Mesenchymal stem cell (in vitro differentiated cells and primary cell): ENCODE measurements at places on chromosomes 1 and 21.

DNA sequence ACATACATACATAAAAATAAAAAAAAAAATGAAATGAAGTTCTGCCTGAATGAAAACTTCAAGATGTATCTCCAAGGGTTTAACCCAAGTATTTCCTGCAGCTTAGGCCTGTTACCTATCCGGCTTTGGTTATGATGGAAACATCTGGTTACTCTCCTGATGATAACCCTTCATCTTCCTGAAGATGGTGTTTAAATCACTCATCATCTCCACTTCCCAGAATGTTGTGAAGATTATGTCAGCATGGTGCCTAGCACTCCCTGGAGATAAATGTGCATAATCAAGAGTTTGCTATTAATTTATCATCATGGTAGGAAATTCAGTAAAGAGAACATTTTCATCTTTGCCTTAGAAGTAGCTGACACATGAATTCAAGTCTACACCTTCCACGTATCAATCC lies 52.9 kb upstream of the ZNF326 start:
- no peak for DNase-seq

- no peak for DNase-seq
Measured at GRCh38 chr1:184392067-184392466, 5.2 kb downstream of the C1orf21 start.

- no peak for DNase-seq
Measured at GRCh38 chr21:29520171-29520570, 221.4 kb downstream of the BACH1 start.

DNA sequence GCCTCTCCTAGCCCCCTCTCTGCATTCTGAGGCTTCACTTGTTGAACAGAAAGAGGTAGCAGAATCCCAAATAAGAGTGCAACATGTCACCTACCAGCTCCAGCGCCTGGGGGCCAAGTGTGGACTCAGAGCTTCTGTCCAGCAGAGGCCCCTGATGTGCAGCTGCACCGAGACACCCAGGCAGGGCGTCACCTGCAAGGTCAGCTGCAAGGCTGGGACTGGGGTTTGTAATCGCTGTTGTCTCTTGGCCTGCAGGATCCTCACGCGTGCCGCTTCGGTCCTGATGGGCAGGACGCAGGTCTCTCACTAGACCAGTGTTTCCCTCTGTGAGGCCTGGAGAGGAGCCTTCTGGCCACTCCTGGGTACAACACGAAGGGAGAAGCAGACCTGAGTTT lies 4.3 kb upstream of the SLX9 start:
- no peak for DNase-seq

DNA sequence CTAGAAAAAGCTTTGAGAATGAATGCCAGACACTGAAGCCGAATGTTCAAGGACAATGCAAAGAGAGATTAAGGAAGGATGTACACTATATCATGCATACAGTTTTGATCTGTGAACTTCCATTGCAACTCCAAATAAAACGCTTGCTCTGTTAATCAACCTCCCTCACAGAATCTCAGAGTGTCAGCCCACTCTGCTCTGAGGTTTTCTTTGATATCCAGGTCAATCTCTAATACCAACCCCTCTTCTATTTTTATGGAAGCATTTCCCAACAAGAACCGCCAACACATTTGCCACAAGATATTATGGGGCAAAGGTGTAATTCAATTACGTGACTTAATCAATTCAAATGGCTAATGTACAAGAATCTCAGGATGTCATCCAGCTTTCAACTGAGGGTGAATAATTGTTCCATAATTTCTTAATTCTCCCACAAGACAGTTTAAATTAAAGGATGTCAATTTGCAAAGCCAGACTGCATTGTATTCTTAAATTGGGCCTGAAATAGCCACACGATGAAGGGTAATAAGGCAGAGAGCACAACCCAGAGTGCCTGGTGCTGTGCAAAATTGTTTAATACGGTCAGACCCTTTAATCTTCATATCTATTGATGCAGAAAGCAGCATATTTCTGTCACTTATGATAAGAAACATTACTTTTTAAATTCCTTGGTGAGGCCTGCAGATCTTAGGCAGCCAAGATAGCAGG lies 459.2 kb upstream of the DAB1 start:
- DNase-seq, result no peak

DNA sequence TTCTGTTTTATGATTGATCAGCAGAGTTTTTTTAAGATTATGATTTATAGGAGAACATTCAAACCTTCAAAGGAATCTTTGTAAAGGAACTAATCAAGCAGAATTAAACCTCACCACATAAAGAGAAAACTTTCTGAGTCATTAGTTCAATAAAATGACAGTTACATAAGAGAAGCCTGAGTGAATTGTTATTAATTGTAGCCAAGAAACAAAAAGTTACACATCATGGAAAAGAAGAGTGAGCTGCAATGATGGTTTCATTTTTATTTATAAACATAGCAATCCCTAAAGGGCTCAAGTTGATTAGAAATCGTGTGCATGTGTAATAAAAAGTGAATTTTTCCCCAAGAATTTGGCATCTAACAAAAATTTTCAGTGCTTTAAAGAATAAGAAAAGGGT lies 731.4 kb downstream of the LTN1 start:
- DNase-seq, result peak; percentile 25

DNA sequence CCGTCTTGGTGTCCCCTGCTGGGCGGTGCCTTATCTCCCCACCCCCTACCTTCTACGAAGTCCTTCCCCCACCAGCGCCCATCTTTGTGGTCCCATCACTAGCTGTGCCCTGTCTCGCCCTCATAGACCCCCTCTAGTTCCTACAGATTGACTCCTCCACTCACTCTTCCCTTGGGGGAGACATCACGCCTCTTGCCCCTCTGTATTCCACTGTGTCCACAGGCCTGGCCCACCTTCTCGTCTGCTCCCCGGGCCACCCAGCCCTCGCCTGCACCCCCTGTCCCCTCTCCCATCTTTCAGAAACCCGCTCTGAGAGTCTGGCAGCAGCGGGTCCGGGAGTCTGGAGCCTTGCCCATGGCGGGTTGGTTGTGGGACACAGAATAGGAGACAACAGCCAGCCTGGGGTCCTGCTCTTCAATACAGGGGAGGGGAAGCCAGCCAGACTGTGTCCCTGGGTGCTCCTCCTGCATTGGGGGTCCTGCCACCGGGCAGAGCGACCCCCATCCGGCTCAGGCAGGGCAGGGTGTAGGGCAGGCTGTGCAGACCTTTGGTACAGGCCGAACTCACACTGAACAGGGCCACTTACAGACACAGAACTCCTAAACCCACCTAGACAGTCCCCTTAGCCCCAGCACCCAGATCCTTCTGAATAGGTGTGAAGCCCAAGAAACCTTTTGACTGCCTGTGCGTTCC lies 1.1 kb downstream of the RNF187 start:
- DNase-seq, result no peak

GRCh38 chr1:1058921-1059493 lies 15.1 kb downstream of the RNF223 start:
- peak; percentile 37 for DNase-seq

DNA sequence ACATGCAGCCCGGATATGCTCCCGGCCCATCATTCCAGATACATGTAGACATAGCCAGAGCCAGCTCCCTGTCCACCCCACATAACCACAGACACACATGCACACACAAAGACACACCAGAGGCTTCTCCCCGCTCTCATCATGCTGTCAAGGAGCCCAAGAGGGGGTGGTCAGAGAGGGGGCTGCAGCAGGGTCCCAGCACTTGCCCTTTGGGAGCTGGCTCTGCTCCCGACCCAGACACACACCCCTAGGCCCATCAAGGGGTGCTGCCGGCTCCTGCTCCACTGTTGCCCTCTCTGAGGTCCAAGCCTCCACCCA lies 2.6 kb downstream of the PTAFR start:
- DNase-seq, result no peak

GRCh38 chr1:246772686-246773085 lies 48.5 kb downstream of the SCCPDH start:
- DNase-seq, result no peak

DNA sequence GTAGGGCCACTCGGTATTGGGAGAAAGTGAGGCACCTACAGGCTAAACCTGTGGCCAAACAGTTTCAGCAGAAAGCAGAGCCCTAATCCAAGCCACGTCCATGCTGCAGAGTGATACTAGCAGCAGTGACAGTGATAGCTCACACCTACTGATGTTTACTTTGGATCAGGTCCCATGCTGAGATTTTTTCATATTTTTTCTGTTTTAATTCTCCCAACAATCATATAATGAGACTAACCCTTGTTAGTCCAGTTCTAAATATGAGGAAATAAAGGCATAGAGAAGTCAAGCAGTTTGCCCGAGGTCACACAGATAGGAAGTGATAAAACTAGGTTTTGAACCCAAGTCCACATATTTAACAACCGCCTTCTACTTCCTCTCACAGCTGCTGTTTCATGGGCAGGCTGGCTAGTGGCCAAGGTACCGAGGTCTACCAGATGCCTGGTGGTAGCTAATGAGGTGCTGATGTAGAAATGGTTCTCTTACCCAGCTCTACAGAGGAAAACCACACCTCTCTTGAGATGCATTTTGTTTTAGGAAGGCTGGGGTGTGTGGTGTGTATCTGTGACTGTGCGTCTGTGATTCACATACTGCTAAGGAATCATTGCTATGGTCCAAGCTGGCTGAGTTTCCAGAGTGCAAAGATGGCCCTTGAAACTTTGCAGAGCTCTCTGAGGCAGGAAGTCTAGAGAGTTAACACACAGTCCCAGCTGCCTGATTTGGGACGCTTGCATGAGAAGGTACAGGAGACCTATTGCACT lies 80.3 kb upstream of the ARTN start:
- peak; percentile 35 for DNase-seq

DNA sequence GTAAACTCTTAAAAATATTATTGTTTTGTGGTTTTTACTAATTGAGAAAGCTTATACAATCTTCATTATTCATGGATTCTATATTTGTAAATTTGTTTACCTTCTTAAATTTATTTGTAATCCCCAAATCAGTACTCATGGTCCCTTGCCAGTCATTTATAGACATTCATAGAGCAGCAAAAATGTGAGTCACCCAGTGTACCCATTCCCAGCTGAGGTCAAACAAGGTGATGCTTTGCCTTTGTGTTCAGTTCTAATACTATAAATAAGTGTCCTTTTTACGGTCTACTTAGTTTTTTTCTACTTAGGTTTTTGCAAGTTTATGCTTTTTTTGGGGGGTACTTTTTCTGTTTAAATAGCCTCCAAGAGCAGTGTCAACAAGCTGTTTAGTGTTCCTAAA lies 36.1 kb downstream of the SORT1 start:
- DNase-seq, result peak; percentile 53

GRCh38 chr1:3151456-3151855 lies 82.5 kb downstream of the PRDM16 start:
- DNase-seq, result no peak

DNA sequence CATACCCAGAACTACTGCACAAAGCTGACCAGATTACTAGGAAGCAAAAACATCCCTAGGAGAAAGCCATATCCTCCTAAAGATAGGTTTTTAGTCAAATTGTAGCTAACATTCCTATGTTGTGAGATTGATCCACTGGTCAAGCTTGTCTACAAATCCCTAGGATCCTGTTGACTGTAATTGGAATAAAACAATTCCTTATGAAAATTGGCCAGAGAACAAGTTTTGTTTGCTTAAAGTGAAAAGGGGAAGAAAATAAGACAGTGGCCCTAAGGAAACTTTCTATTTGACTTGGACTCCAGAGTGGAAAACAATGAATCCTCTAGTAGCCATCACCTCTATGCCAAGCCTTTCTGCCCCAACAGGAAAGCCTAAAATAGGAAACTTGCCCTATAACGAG lies 645.2 kb upstream of the USP24 start:
- DNase-seq, result no peak

GRCh38 chr1:26017606-26018005 lies 4.0 kb upstream of the EXTL1 start:
- no peak for DNase-seq

GRCh38 chr1:87765681-87766070 lies 437.0 kb downstream of the LMO4 start:
- peak; percentile 51 for DNase-seq

DNA sequence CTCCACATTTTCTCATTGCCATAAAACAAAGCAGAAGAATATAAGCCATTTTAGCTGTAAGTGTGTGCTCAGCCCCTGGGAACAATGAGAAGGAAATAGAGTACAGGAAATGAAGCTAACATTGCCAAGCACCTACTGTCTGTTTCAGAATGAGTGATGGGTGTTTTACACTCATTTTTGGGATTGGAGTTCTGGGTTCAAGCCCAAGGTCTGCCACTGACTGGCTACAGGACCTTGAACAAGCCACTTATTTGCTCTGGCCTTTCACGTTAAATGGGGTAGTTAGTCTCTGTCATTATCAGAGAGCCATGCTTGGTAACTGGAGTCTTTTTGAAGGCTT lies 80.7 kb upstream of the KAZN start:
- DNase-seq, result no peak

- no peak for DNase-seq
Measured at GRCh38 chr21:33470701-33471100, 9.1 kb downstream of the TMEM50B start.

GRCh38 chr1:39258146-39258924 lies 53.8 kb downstream of the MACF1 start:
- DNase-seq, result peak; percentile 75

GRCh38 chr1:7585216-7585907 lies 185.7 kb upstream of the VAMP3 start:
- no peak for DNase-seq

- DNase-seq, result no peak
Measured at GRCh38 chr21:25983745-25984144, 186.8 kb downstream of the APP start.

- peak; percentile 8 for DNase-seq
Measured at GRCh38 chr1:87644579-87645190, 316.0 kb downstream of the LMO4 start.

GRCh38 chr1:164958982-164959768 lies 397.3 kb downstream of the LMX1A start:
- DNase-seq, result no peak

- DNase-seq, result no peak
Measured at GRCh38 chr1:24786191-24786590, 40.9 kb downstream of the CLIC4 start.

- peak; percentile 46 for DNase-seq
Measured at GRCh38 chr1:58727364-58727763, 27.5 kb upstream of the MYSM1 start.

DNA sequence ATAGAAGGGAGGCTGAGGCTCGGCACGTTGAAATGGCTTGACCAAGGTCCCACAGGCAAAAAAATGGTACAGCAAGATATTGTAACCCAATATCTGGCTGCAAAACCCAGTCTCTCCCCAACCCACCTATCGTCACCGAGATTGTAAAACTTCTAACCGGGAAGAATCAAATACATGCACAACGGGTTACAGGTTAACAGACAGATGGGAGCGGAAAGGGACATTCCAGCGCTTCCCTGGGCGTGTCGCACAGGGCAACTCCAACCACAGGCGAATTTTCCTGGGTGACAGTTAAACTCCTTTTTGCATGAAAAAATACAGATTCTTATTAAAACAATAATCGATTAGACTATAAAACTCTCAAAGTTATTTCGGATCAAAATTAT lies 31.8 kb upstream of the JUN start:
- DNase-seq, result peak; percentile 66

GRCh38 chr1:84810343-84810742 lies 82.7 kb downstream of the LPAR3 start:
- DNase-seq, result no peak

GRCh38 chr1:54805981-54806381 lies 4.9 kb upstream of the TTC22 start:
- DNase-seq, result no peak
